ENCODE measurements at places on chromosomes 1 and 21. TPM values are rescaled to one million over a fixed set of nuclear protein-coding genes. Genes with fewer than 3 reads are reported as not detected.

The GFI1 gene
- total RNA-seq, result 0.17 TPM

- peaks cover 6% of the 10 kb centered on the region for H3K4me1 ChIP-seq
- H3K36me3 ChIP-seq, result no peaks in the 10 kb centered on the region
- H3K4me3 ChIP-seq, result no peak overlapping the region
Observed at GRCh38 chr1:185803241-185803640, 69.0 kb downstream of the HMCN1 start.

The IFI44 gene
- total RNA-seq, result 3.8 TPM

DNA sequence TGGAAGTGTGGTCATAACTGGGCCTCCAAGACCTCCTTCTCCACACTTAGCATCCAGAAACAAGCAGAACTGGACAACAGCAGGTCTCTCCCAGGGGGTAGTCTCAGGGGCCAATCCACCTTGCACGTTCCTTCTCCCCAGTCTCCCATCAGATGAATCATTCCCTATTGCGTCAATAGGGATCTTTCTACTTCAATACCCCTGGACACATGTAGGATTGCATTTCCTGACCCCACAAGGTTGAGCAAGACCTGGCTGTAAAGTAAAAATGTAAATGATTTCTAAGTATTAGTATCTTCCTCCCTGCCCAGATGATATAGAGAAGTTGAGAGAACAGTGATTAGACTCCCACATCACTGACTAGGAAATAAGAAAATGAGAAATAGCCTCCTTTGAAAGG lies 224.5 kb upstream of the CSF3R start:
- H3K4me3 ChIP-seq, result no peak overlapping the region
- DNase-seq, result no peak
- peaks cover 14% of the 10 kb centered on the region for H3K4me1 ChIP-seq
- H3K27me3 ChIP-seq, result peaks cover 81% of the 10 kb centered on the region

The TRIM46 gene
- total RNA-seq, result 8.1 TPM

DNA sequence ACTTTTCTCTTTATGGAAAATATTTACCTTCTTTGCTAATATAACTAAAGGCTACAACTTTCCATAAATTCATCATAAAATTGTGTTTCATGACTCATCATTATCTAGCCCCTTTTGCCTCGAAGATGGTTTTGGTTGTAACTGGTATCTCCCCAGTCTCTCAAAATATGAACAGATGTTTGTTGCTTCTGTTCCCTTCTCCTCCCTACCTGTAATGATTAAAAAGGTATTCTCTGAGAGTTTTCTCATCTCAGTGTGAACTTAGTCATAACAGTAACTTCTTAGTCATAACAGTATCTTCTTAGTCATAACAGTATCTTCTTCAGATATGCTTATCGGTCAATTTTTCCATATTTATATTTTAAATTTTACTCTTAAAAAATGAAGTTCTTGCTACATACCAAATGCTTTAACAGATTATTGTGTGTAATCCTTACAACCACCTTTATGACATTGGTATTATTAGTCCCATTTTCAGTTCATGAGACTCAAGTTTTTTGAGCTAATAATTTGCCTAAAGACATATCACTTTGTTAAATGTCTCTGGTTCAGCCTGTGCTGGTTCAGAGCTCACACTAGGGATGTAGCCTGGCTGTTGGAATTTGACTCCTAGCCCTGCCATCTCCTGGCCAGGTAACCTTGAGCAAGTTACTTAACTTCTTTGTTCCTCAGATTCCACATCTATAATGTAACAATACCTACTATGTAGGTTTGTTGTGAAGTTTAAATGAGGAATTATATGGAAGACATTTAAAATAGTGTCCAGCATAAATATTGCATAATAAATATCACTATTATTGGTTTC lies 32.6 kb downstream of the ATP1B1 start:
- H3K4me3 ChIP-seq, result no peak overlapping the region
- peaks cover 11% of the 10 kb centered on the region for H3K4me1 ChIP-seq
- H3K27ac ChIP-seq, result no peak overlapping the region
- H3K27me3 ChIP-seq, result no peaks in the 10 kb centered on the region
- no peak for DNase-seq

- no peak for DNase-seq
- H3K4me3 ChIP-seq, result no peak overlapping the region
- no peaks in the 10 kb centered on the region for H3K27me3 ChIP-seq
- H3K4me1 ChIP-seq, result no peaks in the 10 kb centered on the region
- H3K36me3 ChIP-seq, result no peaks in the 10 kb centered on the region
- H3K27ac ChIP-seq, result no peak overlapping the region
Observed at GRCh38 chr1:157369808-157370521, 182.3 kb downstream of the FCRL5 start.

DNA sequence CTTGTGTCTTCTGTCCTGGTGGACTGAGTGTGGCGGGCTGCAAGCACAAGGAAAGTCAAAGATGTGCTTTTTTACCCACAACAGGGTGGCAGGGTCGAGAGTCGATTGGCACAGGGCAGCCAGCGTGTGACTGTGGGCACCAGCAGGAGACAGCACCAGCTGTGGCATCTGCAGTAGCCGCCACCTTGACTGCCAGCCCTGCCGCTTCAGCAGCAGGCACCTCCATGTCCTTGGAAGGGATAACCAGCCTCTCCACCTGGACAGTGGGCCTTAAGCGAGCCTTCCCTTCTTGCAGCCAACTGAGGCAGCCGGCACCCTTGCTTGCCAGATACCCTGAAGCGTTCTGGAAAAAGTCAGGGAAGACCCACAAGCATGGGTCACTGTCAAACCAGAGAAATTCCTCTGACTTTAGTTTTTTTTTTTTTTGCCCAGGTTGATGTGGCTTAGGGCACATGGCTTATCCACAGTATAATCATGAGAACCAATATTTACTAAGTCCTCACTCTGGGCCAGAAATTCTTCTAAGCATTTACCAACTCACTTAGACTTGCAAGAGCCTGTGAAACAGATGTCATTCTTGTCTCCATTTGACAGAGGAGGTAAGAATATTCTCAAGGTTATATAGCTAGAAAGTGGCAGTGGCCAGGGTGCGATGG lies 30.1 kb upstream of the PTGFRN start:
- no peak overlapping the region for H3K27ac ChIP-seq
- peaks cover 12% of the 10 kb centered on the region for H3K4me1 ChIP-seq
- H3K4me3 ChIP-seq, result no peak overlapping the region
- no peaks in the 10 kb centered on the region for H3K36me3 ChIP-seq
- DNase-seq, result no peak
- H3K27me3 ChIP-seq, result no peaks in the 10 kb centered on the region

- no peaks in the 10 kb centered on the region for H3K36me3 ChIP-seq
- H3K27ac ChIP-seq, result no peak overlapping the region
- no peak for DNase-seq
- H3K4me3 ChIP-seq, result no peak overlapping the region
Observed at GRCh38 chr1:243730487-243731150, 119.4 kb downstream of the AKT3 start.

The MEX3A gene
- total RNA-seq, result 31.0 TPM

Measured in type B pancreatic cell (in vitro differentiated cells).